ENCODE measurements at places on chromosomes 7 and 10. TPM values are rescaled to one million over a fixed set of nuclear protein-coding genes. Genes with fewer than 3 reads are reported as not detected.

FOXK1 gene
- 77.3 TPM for total RNA-seq

TCAF2 gene
- 2.5 TPM for total RNA-seq

TSPAN12 gene
- 6.1 TPM for total RNA-seq

NFE2L3 gene
- 44.2 TPM for total RNA-seq

PPP1R3A gene
- not detected for total RNA-seq

ASB10 gene
- not detected for total RNA-seq

PNLIP gene
- total RNA-seq = not detected

CDC14C gene
- total RNA-seq = not detected

PTF1A gene
- not detected for total RNA-seq

DNA sequence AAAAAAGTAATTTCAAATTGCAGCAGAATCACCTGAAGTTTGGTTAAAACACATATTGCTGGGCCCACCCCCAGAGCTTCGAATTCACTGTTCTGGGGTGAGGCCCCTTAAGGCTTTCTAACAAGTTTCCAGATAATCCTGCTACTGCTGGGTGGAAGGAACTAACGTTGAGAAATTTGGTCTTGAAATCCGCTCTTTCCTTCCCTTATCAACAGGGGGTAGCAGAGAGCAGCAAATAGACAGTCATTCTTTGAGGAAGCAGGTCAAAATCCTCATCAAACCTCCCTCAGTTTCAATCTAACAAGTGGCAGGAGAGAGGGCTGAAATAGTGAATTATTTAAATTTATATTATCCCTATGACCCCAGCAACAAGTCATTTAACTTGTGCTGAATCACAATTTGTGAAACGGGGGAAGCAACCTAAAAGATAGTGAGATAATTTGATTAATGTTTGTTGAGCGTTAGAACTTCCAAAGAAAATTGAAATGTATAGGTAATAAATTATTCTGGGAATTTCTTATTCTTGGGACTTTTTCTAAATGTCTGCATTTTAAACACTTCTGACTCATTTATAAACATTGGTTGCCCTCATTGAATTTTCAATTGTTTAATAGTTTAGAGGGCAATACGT is 21.7 kb upstream of the MALSU1 start:
- peak; percentile 58 for DNase-seq

- no peak for DNase-seq
Measured at GRCh38 chr7:112892263-112892662, 102.1 kb upstream of the TMEM168 start.

DNA sequence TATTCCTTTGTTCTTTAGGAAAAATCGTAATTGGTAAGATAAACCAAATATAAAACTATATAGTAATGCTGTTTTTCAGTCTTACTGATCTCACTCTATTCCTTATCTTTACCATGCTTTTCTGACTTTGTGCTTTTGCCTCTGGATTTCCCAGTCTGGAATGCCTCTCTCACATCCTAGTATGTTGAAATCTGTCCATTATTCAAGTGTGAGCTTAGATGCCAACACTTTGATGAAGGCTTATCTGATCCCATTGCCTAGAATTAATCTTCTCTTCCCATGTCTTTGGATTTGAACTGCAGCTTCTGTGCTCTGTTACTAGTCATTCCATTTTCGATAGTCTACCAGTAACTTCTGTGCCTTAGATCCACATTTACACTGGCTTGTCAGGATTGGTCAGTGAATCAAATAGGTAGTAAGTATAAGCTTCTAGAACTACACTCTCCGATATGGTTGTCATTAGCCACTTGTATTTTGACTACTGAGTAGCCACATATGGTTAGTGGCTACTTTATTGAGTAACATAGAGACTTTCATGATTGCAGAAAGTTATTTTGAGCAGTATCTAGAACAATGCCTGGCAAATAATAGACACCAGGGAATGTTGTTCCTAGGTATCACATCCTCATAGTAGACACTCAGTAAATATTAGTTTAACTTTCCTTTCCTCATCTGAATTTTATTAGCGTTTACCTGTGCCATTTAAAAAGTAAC is 92.9 kb downstream of the BMPR1A start:
- DNase-seq = no peak

GRCh38 chr10:88923520-88923919 is 29.1 kb downstream of the ACTA2 start:
- no peak for DNase-seq

DNA sequence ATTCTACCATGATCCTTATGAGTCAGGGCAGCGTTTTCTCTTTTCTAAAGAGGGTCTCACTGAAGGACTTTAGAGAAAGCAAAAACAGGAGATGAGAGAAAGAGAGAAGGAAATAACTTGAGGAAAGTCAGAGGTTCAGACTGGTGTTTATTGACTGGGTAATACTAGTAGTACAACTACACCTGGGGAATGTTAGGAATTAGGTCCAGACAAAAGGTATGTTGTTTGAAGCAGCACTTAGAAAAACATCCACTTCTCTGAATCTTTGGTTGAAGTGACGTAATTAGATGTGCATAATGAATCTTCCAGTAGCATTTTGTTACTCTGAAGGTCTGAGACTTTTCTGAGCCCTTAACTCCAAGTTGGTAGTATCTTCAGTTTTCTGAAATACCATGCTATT is 380.3 kb upstream of the LRGUK start:
- DNase-seq = peak; percentile 53

- no peak for DNase-seq
Measured at GRCh38 chr10:19811540-19811939, 4.7 kb upstream of the PLXDC2 start.

GRCh38 chr10:77338143-77338542 is 299.5 kb downstream of the KCNMA1 start:
- no peak for DNase-seq

GRCh38 chr10:34581801-34582532 is 233.1 kb downstream of the PARD3 start:
- DNase-seq = no peak

DNA sequence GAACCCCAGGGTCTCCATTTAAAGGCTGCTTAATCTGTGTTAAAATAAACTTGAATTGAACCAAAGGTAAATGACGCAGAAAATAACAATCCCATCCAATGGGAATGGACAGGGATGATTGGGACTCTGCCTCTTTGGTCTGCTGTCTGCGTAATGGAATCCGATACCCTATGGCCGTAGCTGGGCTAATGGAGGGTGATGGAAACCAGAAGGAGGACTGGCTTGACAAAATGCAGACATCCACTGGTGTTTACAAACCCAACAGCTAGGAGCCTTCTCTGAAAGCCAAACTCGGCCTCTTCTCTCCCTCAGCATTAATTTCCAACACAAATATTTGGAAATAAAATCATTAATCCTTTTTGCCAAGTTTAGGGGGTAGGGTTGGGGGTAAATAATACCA is 162.2 kb upstream of the CHST15 start:
- DNase-seq = no peak

DNA sequence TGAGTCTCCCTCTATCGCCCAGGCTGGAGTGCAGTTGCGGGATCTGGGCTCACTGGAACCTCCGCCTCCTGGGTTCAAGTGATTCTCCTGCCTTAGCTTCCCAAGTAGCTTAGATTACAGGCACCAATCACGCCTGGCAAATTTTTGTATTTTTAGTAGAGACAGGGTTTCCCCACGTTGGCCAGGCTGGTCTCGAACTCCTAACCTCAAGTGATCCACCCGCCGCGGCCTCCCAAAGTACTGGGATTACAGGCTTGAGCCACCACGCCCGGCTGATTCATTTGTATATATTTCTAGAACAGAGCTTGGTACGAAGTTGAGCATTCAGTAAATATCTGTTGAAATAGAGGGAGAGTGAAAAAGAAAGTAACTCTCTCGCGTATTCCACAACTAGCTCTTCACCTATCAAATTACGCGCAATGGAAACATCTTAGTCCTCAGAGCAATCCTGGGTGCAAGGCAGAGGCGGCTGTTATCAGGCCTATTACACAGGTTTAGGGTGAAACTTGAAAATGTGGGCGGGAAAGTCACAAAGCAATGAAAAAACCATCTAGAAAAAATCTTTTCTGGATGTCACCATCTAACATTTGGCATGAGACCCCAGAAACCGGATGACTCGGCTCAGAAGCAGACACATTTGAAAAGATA is 707 bp upstream of the GHITM start:
- peak; percentile 54 for DNase-seq

DNA sequence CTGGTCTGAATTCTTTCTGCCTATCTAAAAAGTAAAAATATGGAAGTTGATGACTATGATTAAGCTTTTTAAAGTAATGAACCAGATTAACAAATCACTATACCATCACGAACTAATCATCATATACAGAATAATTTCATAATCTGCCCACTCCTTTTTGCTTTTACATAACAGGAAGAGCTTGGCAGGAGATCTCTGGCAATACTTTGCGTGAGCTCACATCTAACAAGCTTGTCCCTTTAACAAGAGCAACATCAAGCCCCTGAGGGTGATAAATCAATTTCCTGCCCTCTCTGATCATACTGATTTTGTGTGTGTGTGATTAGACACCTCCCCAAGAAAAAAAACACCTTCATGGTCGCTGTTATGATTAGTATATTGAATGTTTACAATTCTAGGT is 143.5 kb upstream of the ASAH2 start:
- DNase-seq = no peak

GRCh38 chr7:18020138-18020715 is 7.4 kb downstream of the PRPS1L1 start:
- DNase-seq = no peak

- no peak for DNase-seq
Measured at GRCh38 chr7:132083537-132084123, 492.6 kb downstream of the PLXNA4 start.

DNA sequence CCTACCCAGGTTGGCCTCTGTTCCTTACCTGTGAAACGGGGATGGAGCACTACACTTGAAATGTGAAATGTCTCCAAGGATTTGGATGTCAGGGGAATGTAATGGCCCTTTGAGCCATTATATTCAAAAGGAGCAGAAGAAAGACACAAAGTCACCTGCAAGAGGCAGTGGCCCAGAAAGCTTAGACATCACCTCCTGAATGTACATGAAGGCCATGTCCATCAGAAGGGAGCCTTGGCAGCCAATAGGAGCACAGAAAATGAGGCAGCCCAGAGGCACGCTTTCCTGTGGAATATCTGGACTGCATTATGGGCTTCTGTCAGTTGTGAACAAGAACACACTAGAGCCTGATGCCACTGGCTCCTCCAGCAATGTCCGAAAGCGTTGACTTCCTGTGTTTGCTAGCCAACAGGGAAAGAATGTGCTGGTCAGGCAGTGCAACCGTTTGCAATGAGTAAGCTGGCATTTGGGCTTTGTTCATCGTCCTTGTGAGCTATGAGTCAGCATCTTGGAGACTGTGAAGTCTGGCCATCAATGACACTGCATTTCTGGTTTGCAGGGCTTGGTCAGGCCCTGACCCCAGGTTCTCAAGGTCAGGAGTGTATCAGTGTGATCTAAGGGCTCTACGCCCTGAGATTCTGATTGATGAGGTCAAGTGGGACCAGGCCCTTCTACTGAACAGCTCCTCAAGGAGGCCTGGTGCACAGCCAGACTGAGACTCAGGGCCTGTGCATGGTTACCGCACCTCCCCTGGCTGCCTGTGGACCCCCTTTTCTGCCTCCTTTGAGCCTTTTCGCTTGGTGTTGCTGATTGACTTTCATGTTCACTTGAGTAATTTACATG is 222.4 kb downstream of the RPS24 start:
- peak; percentile 96 for DNase-seq

DNA sequence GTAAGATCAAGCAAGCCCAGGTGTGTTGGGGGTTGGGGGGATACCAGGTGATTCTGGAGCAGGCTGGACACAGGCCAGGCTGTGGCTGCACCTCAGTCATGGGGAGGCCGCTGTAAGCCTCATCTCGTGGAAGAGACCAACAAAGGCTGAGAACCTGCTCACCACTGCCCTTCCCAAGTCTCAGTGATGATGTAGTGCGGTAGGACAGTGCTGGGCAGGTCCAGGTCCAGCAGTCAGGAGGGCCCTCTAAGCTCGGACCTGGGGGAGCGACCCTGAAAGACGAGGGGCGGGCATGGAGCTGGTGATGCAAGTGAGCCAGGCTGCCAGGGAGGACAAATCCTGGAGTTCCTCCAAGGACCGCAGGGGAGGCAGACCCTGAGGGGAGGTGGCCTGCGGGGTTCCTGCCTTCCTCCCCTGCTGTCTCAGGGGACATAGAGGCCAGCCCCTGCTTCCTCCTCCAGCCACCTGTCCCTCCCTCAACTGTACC is 3.3 kb upstream of the PWWP2B start:
- DNase-seq = no peak

DNA sequence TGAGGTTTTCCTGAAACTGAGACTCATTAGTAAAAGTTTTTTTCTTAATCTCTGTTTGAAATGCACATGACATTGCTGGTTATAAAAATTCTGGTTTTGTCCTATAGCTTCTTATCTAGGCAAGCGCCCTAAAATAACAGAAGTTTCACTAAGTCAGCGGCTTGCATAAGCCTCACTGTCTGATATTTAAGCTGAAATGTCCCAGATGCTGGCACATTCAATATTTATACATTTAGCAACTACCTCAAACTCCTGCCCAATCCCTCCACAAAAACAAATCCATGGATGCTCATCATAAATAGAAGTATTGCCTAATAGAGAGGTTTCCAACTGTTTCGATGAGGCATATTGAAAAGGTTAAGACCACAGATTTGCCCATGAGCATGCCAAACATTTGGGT is 83.1 kb upstream of the EGR2 start:
- no peak for DNase-seq

DNA sequence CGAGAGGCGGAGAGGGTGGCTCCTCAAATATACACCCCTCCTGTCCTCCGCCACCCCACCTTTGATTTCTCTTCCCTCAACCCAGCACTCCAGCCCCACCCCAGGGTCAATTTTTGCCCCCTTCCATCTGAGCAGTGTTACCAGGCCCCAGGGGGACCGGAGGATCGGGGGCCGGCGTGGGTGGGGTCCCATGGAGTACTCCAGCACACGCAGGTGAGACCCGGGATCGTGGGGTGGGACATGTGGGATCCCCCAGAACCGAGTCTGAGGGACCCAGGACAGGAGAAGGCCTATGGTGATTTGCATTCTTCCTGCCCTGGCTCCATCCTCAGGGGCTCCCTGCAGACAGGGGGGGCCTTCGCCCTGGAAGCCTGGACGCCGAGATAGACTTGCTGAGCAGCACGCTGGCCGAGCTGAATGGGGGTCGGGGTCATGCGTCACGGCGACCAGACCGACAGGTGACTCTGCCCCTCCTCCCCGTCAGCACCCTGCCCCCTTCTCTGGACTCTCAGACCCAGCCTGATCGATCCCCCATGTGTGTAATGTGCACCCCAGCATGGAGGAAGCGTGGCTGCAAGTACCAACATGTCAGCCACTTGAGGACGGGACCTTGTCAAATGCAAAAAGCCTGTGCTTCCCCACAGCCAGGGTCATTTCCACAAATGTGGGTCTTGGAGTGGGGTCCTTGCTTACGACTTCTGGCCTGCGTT is 744 bp downstream of the TRIP6 start:
- DNase-seq = no peak

GRCh38 chr7:26949319-26949718 is 84.9 kb upstream of the SKAP2 start:
- no peak for DNase-seq
